ENCODE measurements at places on chromosomes 7 and 10.
A peak's percentile ranks its signal among the peaks of the same experiment; 100 is the strongest.

DNA sequence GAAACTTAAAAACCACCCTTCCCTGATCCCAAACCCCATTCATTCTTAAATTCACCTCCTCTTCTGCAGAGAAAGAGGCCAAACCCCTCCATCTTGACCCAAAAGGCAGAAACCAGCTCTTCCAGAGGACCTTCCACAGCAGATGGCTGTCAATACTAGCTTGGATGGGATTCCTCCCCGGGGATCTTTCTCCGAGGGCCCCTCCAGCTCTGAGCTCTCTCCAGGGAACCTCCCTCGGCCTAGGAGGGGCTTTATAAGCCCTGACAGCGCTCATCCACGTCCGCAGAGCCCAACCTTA lies 5.4 kb downstream of the TNRC18 start:
- no peak for DNase-seq

GRCh38 chr7:148334441-148334956 lies 256.1 kb upstream of the C7orf33 start:
- no peak for DNase-seq

DNA sequence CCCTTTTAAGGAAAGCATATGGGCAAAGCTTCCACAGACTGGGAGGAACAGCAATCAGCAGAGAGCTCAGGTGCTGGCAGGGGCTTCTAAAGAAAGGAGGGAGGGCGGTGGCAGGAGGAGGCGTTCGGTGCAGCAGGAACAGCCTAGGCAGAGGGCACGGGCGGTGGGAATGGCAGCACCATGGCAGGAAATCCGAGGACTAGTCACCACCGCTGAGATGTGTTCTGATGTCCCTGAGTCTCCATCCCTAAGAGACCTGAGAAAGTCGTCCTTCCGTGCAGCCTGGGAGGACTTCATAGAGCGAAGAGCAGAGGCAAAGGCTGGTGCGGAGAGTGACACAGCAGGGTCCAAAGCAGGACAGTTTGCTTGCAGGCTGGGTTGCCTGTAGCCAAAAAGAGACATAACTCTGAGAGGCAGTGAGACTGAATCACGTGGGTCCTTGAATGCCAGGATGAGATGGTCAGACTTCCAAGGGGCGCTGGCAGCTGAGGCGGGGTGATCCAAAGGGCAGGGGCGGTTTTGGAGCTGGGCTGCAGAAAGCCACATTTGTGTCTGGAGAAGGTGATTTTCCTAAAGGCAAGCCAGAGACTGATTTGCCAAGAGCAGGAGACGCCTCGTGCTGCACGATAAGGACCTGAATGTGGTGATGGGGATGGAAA lies 35.8 kb upstream of the GRID1 start:
- DNase-seq = no peak

GRCh38 chr7:133888061-133888930 lies 238.8 kb upstream of the LRGUK start:
- no peak for DNase-seq

- peak; percentile 55 for DNase-seq
These were observed 29.4 kb downstream of the PRKG1 start for GRCh38 chr10:51103554-51104217.

DNA sequence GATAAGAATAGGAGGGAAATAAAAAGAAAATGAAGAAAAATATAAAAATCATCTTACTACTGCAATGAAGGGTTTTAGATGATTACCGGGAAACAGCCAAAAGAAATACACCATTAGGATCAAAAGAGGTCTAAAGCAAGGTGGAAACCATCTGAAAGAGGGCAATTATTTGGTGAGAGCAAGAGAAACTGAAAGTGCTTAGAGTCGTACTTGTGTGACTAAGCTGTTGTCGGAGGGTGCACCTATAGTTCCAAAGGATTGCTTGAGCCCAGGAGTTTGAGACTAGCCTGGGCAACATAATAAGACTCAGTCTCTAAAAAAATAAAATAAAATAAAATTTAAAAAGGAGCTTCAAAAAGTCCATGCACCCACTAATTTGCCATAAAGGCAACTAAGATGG lies 169.5 kb downstream of the DKK1 start:
- no peak for DNase-seq

DNA sequence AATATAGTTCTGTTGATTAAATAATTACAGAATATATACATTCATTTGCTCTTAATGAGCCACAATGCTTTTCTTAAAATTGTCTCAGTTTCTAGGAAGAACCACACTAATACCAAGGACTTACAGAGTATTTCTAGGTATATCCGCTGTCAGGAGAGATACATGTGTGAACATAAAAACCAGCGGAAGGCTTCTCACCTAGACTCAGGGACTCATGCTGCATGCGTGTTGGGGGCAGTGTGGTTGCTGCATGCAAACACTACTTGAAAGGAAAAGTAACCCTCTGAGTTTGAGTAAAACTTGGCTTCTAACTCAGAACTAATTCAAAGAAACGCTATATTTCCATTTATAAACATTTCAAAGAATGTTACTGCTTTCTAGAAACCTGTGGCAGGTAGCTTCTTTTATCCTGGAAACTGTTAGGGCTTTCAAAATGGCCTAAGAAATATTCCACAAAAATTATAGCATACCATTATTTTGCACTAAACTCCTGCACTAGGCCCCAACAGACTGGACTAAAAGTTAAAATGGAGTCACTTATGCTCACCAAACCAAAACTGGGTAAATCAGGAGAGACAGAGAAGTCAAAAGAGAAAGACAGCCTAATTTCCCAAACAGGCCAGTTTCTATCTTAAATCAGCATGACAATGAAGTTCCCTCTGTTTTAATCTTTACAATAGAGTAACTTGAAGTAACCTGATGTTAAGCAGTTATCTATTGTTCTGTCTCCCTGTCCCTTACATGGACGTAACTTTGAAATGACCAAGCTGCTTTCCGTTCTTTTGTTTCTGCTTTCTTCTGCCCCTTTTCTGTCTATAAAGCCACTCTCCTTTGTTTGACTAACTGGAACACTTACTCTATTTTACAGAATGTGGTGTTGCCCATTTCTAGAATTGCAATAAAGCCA lies 95.2 kb upstream of the FAM133B start:
- DNase-seq = no peak

DNA sequence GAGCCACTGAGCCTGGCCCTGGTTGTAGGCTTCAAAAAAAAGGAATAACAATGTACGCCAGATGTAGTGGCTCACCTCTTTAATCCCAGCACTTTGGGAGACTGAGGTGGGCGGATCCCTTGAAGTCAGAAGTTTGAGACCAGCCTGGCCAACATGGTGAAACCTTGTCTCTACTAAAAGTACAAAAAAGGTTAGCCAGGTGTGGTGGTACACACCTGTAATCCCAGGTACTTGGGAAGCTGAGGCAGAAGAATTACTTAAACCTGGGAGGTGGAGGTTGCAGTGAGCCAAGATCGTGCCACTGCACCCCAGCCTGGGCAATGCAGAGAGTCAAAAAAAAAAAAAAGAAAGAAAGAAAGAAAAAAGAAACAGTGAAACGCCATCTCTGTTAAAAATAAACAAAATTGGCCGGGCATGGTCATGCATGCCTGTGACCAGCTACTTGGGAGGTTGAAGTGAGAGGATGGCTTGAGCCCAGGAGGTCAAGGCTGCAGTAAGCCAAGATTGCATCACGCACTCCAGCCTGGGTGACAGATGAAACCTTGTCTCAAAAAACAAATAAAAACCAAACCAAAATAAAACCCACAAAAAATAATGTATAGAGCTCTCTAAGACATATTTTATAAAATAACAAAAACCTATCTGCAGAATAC lies 4.7 kb upstream of the KLHDC10 start:
- DNase-seq = peak; percentile 54

DNA sequence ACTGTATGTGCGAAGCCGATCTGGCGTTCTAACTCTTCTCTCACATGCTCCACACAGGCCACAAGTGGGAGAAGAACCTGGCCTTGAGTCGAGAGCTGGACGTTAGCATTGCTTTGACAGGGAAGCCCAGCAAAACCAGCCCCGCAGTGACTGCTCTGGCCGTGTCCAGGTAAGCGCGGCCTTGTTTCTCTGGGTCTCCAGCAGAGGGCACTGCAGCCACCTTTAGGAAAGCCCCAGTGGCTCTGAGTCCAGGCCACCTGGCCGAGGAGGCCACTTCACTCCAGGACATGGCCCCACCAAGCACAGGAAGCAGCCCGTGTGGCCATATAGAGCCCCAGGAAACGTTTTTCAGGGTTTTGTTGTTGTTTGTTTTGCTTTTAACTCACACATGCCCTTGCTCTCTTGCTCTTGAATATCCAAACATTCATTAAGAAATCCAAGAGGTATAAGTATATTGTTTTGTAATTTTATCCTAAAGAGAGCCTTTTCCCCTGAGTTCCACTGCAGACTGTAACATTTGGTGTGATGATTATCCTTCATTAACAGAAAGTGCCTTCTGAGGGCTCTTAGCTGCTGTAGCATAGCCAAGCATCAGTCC lies 41.8 kb upstream of the LRRC18 start:
- DNase-seq = peak; percentile 47

Data from fibroblast of mammary gland (primary cell).